MCF 10A (cell line): ENCODE measurements at places on chromosomes 7 and 10. TPM values are rescaled to one million over a fixed set of nuclear protein-coding genes. Genes with fewer than 3 reads are reported as not detected.

GRCh38 chr7:25216837-25217236 lies 11.4 kb downstream of the NPVF start:
- DNase-seq, result peak; percentile 57

- DNase-seq, result no peak
These were observed 35.3 kb upstream of the ZNF488 start for GRCh38 chr10:47419421-47419820.

- no peak for DNase-seq
These were observed 96.6 kb downstream of the AVL9 start for GRCh38 chr7:32591938-32592337.

DNA sequence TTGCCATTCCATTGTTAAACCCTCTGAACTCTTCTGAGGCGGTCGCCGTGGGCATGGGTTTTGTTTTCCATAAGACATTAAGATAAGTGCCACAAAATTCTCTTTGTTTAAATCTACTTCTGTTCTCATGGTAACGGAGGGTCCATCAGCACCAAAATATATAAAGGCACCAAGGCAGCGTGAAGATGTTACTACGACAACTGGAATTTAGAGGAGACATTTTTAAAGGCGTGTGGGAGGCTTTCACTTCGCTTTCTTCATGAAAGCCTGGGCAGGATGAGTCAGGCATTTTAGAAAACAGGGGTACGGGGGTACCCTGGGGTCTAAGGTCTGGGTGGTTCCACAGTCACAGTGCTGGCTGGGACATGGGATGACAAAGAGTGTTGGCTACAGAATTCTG lies 34.0 kb downstream of the SMKR1 start:
- DNase-seq, result no peak

DNA sequence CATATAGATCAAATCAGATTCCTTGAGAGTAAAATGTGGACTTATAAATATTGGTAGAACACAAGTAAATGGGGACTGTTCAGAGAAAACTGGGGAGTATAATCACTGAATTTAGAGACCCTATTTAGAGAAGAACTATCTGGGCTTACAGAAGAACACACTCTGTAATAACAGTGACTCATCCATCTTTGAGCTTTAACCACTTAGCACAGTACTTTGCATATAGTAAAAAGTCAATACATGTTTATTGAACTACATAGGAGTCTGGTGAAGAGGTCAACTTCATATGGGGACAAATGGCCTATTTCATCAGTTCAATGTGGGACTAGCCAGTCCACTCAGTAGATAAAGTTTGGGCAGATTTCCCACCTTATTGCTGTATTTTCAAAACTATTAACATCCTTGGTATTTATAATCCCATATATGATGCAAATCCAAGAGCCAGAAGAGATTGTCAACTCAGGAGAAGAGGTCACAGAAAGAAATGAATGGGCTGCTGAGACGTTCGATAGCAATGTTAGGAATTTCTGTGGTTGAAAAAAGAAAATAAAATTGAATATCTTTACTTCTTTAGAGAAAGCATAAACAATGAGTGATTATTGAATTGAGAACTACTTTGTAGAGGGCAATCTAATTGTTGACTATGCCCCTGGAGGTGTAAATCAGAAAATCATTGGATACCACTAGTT lies 119.3 kb upstream of the CACNA2D1 start:
- no peak for DNase-seq

OR2A12 gene
- not detected in 2 replicates for total RNA-seq

TET1 gene
- total RNA-seq, result 0.05 TPM in 1 of 2 replicates, not detected in the other

NUTM2A gene
- 0.47 and 0.82 TPM in 2 replicates for total RNA-seq

ANKRD30A gene
- not detected in 2 replicates for total RNA-seq

ABCC2 gene
- 6.3 and 7.4 TPM in 2 replicates for total RNA-seq

SORBS1 gene
- total RNA-seq, result 0.61 and 1.0 TPM in 2 replicates
